Activated CD4-positive, alpha-beta T cell treated with anti-CD3 and anti-CD28 coated beads, Interleukin-2, Interleukin-4, amounts not matched to agents 100 ng/mL and 50 ng/mL, durations not matched to agents 16 hours and 8 hours (primary cell): ENCODE measurements at places on chromosomes 2 and 18.
A peak's percentile ranks its signal among the peaks of the same experiment; 100 is the strongest.

DNA sequence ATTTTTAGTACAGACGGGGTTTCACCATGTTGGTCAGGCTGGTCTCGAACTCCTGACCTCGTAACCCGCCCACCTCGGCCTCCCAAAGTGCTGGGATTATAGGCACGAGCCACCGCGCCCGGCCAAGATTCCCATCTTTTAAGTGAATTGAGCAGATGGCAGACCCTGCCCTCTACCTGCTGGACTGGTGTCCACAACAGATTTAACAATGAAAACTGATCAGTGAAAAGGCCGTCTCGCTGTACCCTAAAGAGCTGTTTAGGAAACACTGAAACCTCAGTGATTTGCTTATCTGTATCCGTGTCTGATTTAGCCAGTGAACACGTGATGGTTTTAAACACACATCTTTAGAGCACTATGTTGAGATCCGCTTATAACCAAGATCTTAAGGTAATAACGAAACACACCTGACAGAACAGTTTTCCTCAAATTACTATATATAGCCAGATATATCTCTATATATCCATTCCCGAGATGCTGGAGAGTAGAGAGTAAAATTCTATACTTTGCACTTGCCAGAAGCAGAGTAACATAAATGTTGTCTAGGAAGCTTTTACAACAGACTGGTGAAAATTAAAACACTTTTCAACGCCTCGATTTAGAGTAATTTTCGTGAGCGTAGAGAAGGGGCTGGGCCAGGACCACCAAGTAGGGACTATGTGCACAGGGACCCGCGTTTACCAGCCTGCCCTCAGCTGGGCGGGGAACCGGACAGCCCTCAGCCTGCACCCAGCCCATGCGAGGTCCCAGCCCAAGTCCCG lies 594 bp downstream of the FAM161A start:
- peak; percentile 49 for DNase-seq

- DNase-seq: no peak
Observed at GRCh38 chr18:21031845-21032244, 79.8 kb downstream of the ROCK1 start.

- no peak for DNase-seq
Observed at GRCh38 chr2:41775366-41776025, 272.3 kb upstream of the PKDCC start.

- no peak for DNase-seq
Observed at GRCh38 chr2:79715338-79715737, 202.5 kb downstream of the CTNNA2 start.

DNA sequence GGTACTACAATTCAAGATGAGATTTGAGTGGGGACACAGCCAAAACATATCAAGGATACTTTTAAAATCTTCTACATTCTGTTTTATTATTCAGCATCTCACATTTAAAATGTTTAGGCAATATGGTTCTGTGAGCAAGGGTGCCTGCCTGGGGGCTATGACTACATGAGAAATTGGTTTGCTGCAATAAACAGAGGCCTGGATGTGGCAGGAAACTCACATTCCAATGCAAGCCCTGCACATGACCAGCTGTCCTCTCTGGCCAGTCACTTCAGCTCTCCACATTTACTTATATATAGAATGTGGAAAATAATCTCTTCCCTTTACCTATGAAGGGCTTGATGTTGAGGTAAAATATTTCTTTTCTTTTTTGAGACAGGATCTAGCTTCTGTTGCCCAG lies 193.4 kb downstream of the LRRTM1 start:
- no peak for DNase-seq

DNA sequence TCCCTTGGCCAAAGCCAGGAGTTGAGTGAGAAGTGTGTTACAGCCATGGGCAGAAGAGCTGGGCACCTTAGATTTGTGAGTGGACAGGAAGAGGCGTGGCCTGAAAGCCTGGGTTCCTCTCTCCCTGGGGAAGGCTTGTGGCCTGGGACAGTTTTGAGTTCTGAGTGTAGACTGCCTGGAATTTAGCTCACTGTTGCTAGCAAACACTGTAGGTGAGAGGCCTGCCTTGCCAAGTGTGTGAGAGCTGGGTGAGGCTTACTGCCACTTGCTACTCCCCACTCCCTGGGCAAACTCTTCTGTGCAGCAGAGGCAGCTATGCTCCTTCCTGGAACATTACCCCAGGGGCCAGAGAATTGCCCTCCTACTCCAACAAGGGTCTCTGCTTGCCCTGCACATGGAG lies 150.0 kb upstream of the GALNT5 start:
- no peak for DNase-seq

GRCh38 chr2:219309278-219309677 lies at the start of gene PTPRN:
Gene PTPRN, minus strand, starts transcription at chr2:219309401. Its CDS starts 69 bp downstream, at chr2:219309332.
- no peak for DNase-seq

DNA sequence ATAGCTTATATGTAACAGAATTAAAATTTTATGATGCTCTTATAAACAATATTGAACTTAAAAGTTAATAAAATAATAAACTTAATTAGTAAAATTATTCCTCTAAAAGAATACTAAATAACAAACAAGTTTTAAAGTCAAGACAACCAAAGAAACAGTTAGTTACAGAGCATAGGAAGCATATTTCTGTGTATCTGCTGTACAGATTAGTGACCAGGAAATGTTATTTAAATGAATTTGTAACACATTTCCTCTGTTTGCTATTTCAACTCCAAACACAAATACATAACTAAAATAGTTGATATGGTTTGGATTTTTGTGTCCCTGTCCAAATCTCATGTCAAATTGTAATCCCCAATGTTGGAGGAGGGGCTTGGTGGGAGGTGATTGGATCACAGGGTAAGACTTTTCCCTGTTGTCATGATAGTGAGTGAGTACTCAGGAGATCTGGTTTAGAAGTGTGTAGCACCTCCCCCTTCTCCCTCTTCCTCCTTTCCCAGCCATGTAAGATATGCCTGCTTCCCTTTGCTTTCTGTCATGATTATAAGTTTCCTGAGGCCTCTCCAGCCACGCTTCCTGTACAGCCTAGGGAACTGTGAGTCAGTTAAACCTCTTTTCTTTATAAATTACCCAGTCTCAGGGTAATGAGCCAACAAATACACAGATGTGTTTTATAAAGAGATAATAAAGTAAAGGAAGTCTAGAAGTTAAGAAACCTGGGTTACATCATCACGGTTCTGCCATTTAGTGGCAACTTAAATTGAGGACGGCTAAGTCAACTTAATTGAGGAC lies 51.8 kb downstream of the ROCK2 start:
- DNase-seq: no peak
